ENCODE measurements at places on chromosomes 1 and 21.
A peak's percentile ranks its signal among the peaks of the same experiment; 100 is the strongest.

DNA sequence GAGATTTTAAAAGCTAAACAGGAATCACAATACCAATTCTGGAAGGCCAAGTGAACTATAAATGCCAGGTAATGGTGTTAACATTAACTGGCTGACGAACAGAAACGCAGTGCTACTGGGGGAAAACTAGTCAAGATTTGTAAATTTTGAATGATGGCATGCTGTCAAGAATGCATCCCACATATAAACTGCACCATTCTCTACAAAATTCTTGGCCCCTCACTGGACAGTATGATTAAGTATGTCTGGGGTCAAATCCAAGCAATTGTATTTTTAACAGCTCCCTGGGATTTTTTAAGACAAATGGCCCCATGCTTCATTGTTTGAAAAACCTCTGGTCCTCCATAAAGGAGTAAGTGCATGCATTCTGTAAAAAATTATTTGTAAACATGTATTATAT is 73.2 kb upstream of the COA6 start:
- no peak for DNase-seq

- no peak for DNase-seq
These were observed 50.8 kb upstream of the COL24A1 start for GRCh38 chr1:86207323-86207722.

GRCh38 chr1:31483012-31483946 is 70.3 kb downstream of the SERINC2 start:
- no peak for DNase-seq

- DNase-seq: no peak
These were observed 25.5 kb downstream of the MT1HL1 start for GRCh38 chr1:236978740-236979139.

GRCh38 chr1:207025146-207025880 is 7.2 kb downstream of the C1orf116 start:
- DNase-seq: no peak

DNA sequence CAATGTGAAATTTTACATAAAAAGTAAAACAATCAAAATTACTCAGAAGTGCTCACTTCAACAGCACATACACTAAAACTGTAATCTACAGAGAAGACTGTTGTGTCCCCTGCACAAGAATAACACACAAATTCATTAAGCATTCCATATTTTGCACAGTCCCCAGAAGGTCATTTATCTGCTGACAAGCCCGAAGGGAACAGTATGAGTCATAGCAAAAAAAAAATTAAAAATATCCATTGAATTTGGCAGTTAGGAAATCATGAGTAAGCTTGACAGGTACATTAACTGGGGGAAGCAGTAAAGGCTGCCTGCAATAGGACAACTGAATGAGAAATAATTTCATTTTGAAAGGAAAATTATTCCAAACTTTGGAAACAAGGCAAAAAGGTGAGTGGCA is 3.3 kb upstream of the CACYBP start:
- no peak for DNase-seq

DNA sequence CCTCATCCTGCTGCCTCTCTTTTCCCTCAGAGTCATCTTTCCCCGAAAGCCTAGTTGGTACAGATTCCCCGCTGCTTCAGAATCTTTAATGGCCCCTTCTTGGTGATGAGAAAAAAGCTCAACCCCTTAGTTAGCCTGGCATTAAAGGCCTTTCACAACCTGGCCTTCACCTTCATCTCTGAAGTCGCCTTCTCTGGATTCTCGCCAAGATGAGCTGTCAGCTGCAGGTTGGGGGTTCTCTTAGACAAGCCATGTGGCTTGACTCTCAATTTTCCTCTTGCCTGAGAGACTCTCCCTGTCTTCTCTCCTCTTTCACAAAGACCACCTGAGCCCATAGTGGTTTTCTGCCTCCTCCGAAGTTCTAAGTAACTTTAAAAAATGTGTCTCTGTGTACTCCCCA is 15.5 kb upstream of the DISC1 start:
- DNase-seq: no peak

DNA sequence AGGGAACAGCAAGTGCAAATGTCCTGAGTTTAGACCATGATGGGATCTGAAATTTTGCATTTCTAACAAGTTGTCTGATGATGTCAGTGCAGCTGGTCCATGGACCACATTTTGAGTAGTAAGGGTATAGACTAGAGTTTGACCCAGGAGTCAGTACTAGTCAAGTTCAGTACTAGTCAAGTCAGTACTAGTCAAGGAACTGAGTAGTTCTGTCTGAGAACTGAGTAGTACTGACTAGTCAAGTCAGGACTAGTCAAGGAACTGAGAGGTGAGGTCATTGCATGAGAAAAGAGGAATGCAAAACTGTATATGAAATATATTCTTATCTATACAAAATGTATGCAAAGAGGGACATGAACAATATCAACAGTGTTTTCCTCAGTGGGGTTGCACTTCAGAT is 34.1 kb downstream of the TSEN15 start:
- DNase-seq: no peak

- DNase-seq: no peak
These were observed 157.8 kb downstream of the TRABD2B start for GRCh38 chr1:47839433-47839760.

GRCh38 chr1:248686815-248687214 is 15.8 kb downstream of the OR14I1 start:
- DNase-seq: peak; percentile 3

- no peak for DNase-seq
These were observed 64.5 kb downstream of the EPS15 start for GRCh38 chr1:51454554-51454953.

GRCh38 chr1:182410138-182410537 is 9.7 kb upstream of the TEDDM1 start:
- no peak for DNase-seq

DNA sequence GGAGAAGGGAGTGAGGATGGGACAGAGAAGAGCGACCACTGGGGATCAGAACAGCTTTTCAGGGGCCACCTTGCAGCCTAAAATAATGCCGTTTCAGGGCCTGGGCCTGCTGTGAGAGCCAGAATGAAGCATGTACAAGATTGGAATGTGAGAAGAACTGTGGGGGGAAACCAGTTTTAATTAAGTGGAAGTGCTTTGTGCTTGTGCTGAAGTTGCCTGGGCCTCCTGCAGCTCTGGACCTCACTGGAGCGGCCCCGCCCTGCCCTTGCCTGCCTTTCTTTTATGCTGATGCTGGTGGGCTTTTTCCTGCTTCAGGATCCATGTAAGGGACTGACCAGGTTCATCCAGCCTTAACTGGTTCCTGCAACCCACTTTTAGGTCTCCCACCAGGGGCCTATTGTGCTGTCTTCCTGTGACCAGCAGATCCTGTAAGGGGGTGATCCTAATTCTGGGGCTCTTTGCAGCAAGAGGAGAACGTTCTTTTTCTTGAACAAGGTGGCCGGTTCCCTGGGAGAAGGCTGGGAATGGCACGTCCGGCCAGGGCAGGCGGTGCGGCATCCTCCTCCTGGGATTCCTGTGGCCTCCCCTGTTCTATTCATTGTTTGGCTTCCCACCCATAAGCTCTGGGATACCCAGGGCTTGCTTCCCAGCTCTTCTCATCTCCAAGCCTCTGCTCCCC is 3.2 kb downstream of the C1orf226 start:
- DNase-seq: no peak

- peak; percentile 67 for DNase-seq
These were observed 72.0 kb upstream of the KCNA3 start for GRCh38 chr1:110746644-110747259.

DNA sequence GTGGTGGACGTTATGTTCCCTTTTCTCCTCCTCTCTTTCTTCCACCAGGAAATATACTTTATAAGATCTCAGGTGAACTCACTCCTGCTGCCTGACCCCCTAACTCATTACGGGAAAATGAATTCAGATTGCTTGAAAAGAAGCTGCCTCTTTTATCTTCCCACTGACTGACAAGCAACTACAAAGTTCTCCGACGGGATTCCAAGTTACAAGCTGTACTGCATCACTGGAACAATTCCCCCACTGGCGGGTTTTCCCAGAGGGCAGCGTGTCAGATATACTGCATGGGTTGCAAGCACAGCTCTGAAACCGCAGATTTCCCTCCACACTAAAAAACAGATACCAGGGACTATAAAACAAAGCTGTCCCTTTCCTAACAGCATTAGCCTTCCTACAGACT is 390.6 kb downstream of the KCTD3 start:
- DNase-seq: no peak

DNA sequence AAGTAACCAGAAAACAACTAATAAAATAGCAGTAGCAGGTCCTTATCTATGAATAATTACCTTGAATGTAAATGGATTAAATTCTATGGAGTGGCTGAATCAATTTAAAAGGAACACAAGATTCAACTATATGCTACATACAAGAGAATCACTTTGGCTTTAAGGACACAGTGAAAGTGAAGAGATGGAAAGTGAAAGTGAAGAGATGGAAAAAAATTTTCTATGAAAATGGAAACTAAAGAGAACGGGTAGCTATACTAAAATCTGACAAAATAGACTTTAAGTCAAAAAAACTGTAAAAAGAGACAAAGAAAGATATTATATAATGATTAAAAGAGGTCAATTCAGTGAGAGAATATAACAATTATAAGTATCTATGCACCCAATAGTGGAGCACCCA is 54.7 kb downstream of the C1orf185 start:
- DNase-seq: no peak

GRCh38 chr21:41048623-41049022 is 119.3 kb upstream of the BACE2 start:
- DNase-seq: no peak

GRCh38 chr1:204523605-204524215 is 7.5 kb downstream of the MDM4 start:
- DNase-seq: no peak

GRCh38 chr1:167777269-167777650 is 55.5 kb downstream of the MPZL1 start:
- DNase-seq: no peak

GRCh38 chr1:187696073-187696472 is 867.3 kb downstream of the PLA2G4A start:
- no peak for DNase-seq

DNA sequence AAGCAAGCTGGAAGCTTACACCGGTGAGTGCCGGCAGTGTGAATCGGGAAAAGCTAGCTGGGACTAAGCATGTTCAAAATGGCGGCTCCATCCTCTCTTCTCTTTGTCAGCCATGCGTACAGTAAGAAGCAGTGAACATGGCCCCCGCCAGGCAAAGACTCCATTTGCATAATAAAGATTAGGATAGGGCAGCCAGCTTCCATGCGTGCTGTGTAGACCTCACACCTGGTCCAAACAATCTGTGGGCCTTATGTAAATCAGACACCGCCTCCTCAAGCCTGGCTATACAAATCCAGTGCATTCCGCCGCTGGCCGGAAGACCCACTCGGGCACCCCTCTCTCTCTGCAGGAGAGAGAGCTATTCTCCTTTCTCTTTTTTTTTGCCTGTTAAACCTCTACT is 150.3 kb downstream of the TIAM1 start:
- no peak for DNase-seq

GRCh38 chr1:43786960-43787359 is 79.6 kb downstream of the ST3GAL3 start:
- no peak for DNase-seq

- no peak for DNase-seq
These were observed 12.4 kb downstream of the USP25 start for GRCh38 chr21:15742052-15742670.

- no peak for DNase-seq
These were observed 87.9 kb upstream of the LMO4 start for GRCh38 chr1:87240661-87241285.
